NCI-H524 treated with DMSO at 0.1 percent for 48 hours (cell line): ENCODE measurements at places on chromosomes 2 and 18.

DNA sequence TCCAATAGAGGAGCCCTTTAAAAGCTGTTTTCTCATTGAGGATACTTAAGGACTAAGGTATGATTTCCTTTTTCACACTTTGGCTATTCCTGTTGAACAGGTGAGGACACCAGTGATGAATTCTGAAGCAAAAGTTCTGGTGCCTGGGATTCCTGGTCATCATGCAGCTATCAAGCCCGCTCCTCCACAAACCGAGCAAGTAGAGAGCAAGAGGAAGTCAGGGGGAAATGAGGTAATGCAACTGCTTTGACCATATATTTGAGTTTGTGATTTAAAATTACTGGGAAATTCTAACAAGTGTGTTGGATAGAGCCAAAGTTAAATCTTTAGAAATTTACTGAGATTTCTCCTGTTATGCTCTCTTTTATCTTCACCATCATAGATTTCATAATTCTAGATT, 33.0 kb downstream of the WDR43 start:
- DNase-seq = no peak

GRCh38 chr2:71458413-71459083, 5.2 kb downstream of the DYSF start:
- no peak for DNase-seq

- DNase-seq = no peak
Measured at GRCh38 chr2:58764338-58765104, 523.4 kb upstream of the FANCL start.

GRCh38 chr2:137963535-137964065, 673 bp upstream of the HNMT start:
- no peak for DNase-seq

GRCh38 chr2:85418132-85419008, at the start of gene SH2D6:
TSS of gene SH2D6 (plus strand) at chr2:85418714. CDS start at chr2:85429466, 10,752 bp downstream.
- no peak for DNase-seq

- DNase-seq = no peak
Measured at GRCh38 chr2:101430156-101430555, 42.9 kb upstream of the CREG2 start.

DNA sequence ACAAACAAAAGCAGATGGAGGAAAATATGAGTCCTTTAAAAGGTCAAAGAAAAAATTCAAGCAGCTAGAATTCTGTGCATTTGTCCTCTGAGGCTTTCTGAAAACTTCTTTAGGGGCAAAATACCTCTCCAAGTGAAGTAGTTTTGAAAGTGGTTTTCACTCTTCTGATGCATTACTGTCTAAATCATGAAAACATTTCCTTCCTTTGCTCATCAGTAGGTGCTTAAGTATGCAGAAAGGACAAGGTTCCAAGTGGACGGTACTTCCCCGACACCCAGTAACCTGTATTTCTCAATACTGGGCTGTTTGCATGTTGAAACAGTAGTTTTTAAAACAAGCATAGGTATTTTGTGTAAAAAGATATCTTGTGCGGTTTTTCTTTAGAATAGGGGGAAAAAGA, 189.1 kb upstream of the ERBB4 start:
- DNase-seq = no peak

DNA sequence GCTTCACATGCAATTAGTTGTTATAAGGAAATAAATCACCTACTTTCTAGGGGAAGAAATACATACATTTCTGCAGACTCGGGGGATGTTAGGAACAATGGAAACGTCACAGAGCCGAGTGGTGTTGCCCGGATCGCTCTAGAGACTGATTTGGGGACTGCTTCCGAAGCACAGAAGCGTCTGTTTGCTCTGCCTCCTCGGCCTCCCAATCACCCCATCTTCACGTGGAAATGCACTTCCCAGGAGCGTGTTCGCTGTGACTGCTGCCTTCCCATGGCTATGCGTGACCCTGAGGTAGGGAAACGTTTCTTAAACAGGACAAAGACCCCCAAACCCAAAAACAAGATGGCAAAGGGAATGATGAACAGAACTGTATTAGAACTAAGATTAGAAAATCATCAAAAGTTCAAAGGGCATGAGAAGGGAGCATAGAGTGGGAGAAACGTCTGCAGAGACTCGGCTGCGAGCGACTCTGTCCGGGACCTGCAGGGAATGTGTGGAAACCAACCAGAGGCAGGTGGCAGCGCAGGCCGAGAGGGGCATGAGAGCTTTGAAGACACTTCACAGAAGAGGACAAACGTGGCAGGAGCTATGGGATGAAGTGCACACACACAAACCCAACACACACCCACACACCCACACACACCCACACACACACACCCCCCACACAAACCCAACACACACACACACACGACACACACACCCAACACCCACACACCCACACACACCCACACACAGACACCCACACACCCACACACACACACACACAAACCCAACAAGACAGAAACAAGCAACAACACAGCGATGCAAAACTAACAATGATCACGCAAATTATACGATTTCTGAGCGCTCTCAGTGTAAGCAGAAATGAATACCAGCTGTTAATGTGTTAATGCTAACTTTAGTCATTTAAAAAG, 41.3 kb downstream of the RTP5 start:
- DNase-seq = no peak

DNA sequence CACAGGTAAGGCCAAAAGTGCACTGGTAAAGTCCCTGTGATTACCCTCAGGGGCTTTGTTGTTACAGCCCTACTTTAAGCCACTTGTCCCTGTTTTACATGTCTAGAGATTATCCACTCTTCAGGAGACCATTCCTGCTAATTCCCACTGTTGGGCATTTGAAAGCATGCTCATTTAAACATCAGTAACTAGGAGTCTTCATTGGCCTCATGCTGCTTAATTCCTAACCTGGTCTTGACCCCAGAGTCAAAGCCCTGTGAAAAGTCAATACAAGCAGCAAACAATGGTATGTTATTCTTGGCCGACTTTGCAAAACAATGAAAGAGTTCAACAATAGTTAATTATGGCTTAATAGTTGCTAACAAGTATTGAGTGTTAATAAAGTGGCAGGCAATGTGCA, 23.2 kb downstream of the AFF3 start:
- peak; percentile 5 for DNase-seq

GRCh38 chr18:28963481-28963880, 786.6 kb upstream of the CDH2 start:
- DNase-seq = no peak

- DNase-seq = no peak
Measured at GRCh38 chr2:212381428-212382102, 157.0 kb downstream of the ERBB4 start.
